Midbrain (tissue), 1 donor: ENCODE measurements at places on chromosomes 13 and 19.

- DNase-seq: no peak
Measured at GRCh38 chr19:1265615-1266128, 3.5 kb upstream of the CIRBP start.

GRCh38 chr13:113408562-113408961 lies 44.6 kb upstream of the GRTP1 start:
- no peak for DNase-seq

GRCh38 chr19:55459551-55459949 lies 1.9 kb downstream of the ISOC2 start:
- DNase-seq: no peak

GRCh38 chr19:19260417-19261214 lies 12.5 kb downstream of the TM6SF2 start:
- DNase-seq: no peak

DNA sequence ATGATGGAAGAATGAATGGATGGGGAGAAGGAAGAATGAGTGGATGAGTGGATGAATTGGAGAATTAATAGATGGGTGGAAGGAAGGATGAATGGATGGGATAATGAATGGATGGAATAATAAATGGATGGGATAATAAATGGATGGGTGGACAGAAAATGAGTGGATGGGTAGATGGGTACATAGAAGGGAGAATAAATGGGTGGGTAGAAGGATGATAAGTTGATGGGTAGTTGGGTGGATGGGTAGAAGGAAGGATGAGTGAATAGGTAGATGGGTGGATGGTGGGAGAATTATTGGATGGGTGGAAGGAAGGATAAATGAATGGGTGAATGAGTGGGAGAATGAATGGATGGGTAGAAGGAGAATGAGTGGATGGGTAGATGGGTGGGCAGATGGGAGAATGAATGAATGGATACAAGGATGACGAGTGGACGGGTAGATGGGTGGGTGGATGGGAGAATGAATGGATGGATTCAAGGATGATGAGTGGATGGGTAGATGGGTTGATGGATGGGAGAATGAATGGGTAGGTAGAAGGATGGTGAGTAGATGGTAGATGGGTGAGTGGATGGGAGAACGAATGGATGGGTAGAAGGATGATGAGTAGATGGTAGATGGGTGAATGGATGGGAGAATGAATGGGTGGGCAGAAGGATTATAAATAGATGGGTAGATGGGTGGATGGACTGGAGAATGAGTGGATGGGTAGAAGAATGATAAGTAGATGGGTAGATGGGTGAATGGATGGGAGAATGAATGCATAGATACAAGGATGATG lies 15.9 kb downstream of the VSTM2B start:
- DNase-seq: no peak

GRCh38 chr13:21663197-21663596 lies 7.7 kb upstream of the FGF9 start:
- DNase-seq: no peak

DNA sequence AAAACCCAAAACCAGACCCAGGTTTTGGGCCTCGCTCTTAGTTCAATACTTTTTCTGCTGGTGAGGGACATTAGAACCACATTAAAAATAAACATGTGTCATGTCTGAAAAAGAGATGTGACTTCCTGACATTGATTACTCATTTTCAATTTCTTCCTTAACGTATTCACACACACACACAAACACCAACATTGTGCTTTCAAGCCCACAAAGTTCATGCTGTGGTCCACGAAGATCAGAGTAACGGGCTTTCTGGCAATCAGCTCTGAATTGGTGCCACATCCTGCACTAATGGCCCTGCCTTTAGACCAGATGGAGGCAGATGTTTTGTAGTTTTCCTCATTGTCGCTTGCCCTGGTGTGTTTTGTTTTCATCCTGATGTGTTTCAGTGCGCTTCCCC lies 47.9 kb upstream of the POMP start:
- no peak for DNase-seq

GRCh38 chr13:24644036-24644435 lies 36.2 kb upstream of the ATP12A start:
- DNase-seq: no peak
